Muscle of leg (tissue), 16 donors: ENCODE measurements at places on chromosomes 3 and 15.
A peak's percentile ranks its signal among the peaks of the same experiment; 100 is the strongest.

DNA sequence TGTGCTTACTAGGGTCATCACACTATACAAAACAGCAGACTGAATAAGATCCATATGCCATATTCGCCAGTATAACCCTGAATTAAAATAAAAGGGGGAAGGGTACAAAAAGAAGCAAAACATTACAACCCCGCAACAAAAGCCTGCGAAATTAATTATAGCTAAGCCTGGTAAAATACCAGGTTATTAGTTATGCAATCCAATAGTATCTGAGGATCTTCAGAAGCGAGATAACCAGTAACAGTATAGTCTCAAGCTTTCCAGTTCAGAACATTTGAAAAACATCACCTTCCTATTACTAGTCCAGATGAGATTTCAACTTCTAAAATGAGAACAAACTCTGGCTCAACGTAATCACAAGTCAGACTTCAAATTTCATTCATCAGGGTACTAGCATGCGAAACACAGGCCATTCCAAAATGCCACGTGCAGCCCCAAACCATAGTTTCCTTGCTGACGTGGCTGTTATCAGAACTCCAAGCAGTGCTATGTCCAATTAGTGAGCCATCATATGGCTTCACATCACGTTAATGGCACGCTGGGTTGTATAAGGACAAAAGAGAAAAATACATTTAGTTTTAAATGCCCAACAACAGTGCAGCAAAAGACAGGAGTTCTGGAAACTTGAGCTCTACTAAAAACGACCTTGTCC is 1.1 kb downstream of the SSR3 start:
- DNase-seq: peak; percentile 60
- no peaks in the 10 kb centered on the region for H3K27me3 ChIP-seq
- peak overlapping the region; percentile 84 for H3K4me3 ChIP-seq
- H3K36me3 ChIP-seq: peaks cover 12% of the 10 kb centered on the region

- no peak for DNase-seq
- H3K27me3 ChIP-seq: peaks cover 4% of the 10 kb centered on the region
- no peaks in the 10 kb centered on the region for H3K36me3 ChIP-seq
- H3K4me3 ChIP-seq: no peak overlapping the region
Measured at GRCh38 chr15:97733373-97733772, 227.1 kb upstream of the ARRDC4 start.

- peaks cover 2% of the 10 kb centered on the region for H3K27me3 ChIP-seq
- peaks cover 13% of the 10 kb centered on the region for H3K4me1 ChIP-seq
- H3K36me3 ChIP-seq: no peaks in the 10 kb centered on the region
Measured at GRCh38 chr3:197495999-197496745, 59.6 kb downstream of the BDH1 start.

DNA sequence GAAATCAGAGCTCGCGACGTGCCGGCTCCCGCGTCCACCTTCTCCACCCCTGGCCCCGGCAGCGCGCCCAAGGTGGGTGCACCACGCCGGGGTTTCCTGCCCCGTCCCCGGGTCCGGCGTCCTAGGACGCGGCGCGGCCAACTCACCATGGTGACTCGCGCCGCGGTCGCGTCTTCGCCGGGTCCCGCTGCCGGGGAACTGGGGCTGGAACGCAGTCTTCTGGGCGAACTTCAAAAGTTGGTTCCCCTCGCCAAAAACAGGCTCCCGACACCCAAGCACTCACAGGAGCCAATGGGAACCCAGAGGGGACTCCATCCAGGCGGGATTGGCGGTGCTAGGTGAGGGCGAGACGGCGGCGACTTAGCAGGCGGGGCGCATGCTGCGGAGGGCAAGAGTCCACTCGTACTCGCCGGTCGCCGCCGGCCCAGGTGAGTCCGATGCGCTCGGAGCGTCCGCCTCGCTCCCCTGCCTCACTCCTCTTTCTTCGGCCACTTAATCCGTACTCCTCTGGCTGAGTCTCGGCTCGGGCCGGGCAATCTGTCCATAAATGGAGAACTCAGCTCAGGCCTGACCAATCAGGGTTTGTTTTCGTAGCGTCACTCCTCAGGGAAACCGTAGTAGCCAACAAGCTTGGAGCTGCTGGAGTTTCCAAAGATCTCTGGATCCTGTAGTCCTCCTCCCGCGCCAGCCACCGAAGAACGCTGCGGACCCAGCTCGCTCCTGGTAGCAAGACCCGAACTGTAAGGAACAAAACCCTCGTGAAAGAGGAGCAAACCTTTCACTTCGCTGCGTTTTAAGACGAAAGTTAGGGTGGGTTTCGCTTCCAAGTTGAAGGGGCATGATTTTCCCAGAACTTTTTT is at the start of gene MYO1E:
Gene MYO1E (minus strand): TSS at position 520 of the 860 bp plus-strand sequence. CDS start 371 bp downstream, at position 149.
- H3K27ac ChIP-seq: peak within 1 kb of the TSS; percentile 97
- peaks cover 21% of the 10 kb centered on the region for H3K4me1 ChIP-seq
- DNase-seq: peak; percentile 99
- H3K36me3 ChIP-seq: no peaks in the 10 kb centered on the region

GRCh38 chr15:80484333-80484864 is 80.2 kb downstream of the ARNT2 start:
- DNase-seq: peak; percentile 46
- H3K36me3 ChIP-seq: no peaks in the 10 kb centered on the region
- no peak overlapping the region for H3K27ac ChIP-seq
- H3K27me3 ChIP-seq: no peaks in the 10 kb centered on the region
- peaks cover 36% of the 10 kb centered on the region for H3K4me1 ChIP-seq
- H3K4me3 ChIP-seq: no peak overlapping the region

GRCh38 chr3:15667484-15667883 is 65.9 kb downstream of the BTD start:
- H3K27me3 ChIP-seq: no peaks in the 10 kb centered on the region
- no peak overlapping the region for H3K27ac ChIP-seq
- DNase-seq: no peak
- H3K4me1 ChIP-seq: no peaks in the 10 kb centered on the region
- H3K4me3 ChIP-seq: no peak overlapping the region
- H3K36me3 ChIP-seq: peaks cover 17% of the 10 kb centered on the region

- H3K27ac ChIP-seq: no peak overlapping the region
- H3K4me1 ChIP-seq: no peaks in the 10 kb centered on the region
- H3K27me3 ChIP-seq: no peaks in the 10 kb centered on the region
- no peaks in the 10 kb centered on the region for H3K36me3 ChIP-seq
Measured at GRCh38 chr15:24919446-24919845, 35.3 kb upstream of the SNRPN start.

DNA sequence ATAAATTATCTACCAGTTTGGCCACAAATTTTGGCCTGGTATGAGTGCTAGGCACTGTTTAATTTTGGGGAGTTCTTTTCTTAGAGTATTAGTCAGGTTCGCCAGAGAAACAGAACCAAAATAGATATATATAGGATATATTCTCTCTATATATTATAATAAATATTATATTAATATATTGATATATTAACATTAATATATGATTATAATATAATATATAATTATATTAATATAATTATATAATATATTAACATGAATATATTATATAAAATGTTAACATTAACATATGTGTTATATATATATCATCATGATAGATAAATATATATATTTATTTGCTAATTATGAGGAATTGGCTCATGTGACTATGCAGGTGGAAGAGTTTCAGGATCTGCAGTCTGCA is 137.8 kb upstream of the CHRNA7 start:
- no peaks in the 10 kb centered on the region for H3K4me1 ChIP-seq
- H3K36me3 ChIP-seq: no peaks in the 10 kb centered on the region
- H3K27me3 ChIP-seq: peaks cover 4% of the 10 kb centered on the region
- DNase-seq: no peak
- no peak overlapping the region for H3K27ac ChIP-seq
- H3K4me3 ChIP-seq: no peak overlapping the region

GRCh38 chr3:56314842-56315241 is 153.4 kb downstream of the ERC2 start:
- peak; percentile 81 for DNase-seq
- no peak overlapping the region for H3K4me3 ChIP-seq
- peaks cover 7% of the 10 kb centered on the region for H3K4me1 ChIP-seq
- no peaks in the 10 kb centered on the region for H3K27me3 ChIP-seq

- no peak for DNase-seq
- no peaks in the 10 kb centered on the region for H3K27me3 ChIP-seq
- no peaks in the 10 kb centered on the region for H3K36me3 ChIP-seq
- no peak overlapping the region for H3K4me3 ChIP-seq
- no peaks in the 10 kb centered on the region for H3K4me1 ChIP-seq
- H3K27ac ChIP-seq: no peak overlapping the region
Measured at GRCh38 chr3:44242721-44243120, 1.0 kb downstream of the TOPAZ1 start.

DNA sequence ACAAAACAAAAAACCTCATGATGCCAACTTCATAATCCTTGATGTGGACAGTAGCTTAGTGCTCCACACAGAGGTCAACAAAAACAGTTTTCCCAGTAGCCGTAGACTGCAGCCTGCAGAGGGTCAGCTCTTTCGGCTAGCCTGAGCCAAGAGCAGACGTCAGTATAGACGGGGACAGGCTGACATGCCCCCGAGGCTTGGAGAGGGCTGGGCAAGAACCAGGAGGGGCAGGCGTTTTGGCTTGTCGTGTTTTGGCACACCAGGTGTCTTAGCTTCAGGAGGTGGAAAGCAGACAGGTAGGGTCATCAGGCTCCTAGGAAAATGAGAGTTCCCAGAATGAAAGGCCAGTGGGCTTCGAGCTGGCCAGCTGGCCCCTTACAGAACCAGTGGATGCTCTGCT is 21.8 kb downstream of the CAND2 start:
- peaks cover 2% of the 10 kb centered on the region for H3K4me1 ChIP-seq
- peaks cover 81% of the 10 kb centered on the region for H3K36me3 ChIP-seq
- no peak for DNase-seq
- H3K4me3 ChIP-seq: no peak overlapping the region
- no peaks in the 10 kb centered on the region for H3K27me3 ChIP-seq
- no peak overlapping the region for H3K27ac ChIP-seq

DNA sequence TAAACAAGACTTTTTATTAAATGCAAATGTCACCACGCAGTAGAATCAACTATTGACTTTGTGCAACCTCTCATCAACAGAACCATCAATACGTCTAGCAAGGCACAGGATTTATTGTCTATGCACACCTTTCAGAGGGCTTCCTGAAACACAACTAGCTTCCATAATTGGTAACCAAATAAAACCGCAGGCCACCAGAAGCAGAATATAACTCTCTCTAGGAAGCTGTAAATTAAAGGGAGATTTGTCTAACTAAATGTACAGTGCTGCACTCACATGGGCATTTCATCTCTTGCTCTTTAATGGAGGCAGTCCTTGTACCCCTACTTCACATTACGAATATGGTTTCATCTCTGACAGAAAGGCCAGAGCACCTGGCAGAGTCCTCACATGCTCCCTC is 93.0 kb downstream of the FHIT start:
- no peak overlapping the region for H3K4me3 ChIP-seq
- H3K36me3 ChIP-seq: no peaks in the 10 kb centered on the region
- no peak for DNase-seq
- no peak overlapping the region for H3K27ac ChIP-seq
- H3K4me1 ChIP-seq: peaks cover 2% of the 10 kb centered on the region
- H3K27me3 ChIP-seq: no peaks in the 10 kb centered on the region

GRCh38 chr3:56724676-56725075 is 41.6 kb upstream of the TASOR start:
- H3K4me1 ChIP-seq: no peaks in the 10 kb centered on the region
- no peak overlapping the region for H3K27ac ChIP-seq
- no peak overlapping the region for H3K4me3 ChIP-seq

DNA sequence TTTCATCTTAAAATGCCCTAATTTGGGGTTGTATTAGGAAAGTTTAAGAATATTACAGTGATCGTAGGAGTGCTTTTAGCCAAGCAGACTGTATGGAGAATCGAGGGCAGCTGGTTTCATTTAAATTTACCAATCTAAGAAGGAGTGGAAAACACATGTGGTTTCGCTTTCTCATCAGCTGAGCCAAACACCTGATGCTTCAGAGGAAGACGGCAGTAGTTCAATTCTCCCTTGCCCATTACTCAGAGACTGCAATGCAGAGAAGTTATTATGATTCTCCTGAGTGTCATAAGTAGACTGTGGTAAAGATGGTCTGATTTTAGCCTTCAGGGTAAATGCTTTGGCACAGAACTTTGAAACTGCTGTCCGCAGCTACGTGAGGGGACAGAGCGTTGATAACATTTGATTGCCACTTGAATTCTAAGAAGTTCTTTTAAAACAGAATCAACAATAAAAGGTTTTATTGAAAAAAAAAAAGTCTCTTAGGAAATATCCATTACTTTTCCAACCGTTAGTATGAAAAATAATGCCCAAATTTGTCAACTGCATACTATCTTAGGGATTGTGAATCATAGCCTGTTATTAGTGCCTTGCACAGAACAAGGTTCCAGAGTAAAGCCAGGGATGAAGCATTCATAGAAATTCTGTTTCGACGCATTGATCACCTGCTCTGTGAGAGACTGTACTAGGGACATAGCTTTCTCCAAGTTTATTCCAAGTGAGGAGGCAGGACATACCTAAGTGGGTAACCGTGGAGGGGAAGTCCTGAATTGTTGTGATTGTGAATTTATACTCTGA is 25.6 kb downstream of the LYSMD4 start:
- peaks cover 41% of the 10 kb centered on the region for H3K36me3 ChIP-seq
- peak overlapping the region; percentile 68 for H3K27ac ChIP-seq
- H3K4me1 ChIP-seq: peaks cover 39% of the 10 kb centered on the region
- H3K4me3 ChIP-seq: no peak overlapping the region
- DNase-seq: peak; percentile 92

GRCh38 chr3:177089110-177089509 is 108.2 kb downstream of the TBL1XR1 start:
- H3K27me3 ChIP-seq: no peaks in the 10 kb centered on the region
- peaks cover 4% of the 10 kb centered on the region for H3K36me3 ChIP-seq
- no peak overlapping the region for H3K4me3 ChIP-seq
- no peak overlapping the region for H3K27ac ChIP-seq

DNA sequence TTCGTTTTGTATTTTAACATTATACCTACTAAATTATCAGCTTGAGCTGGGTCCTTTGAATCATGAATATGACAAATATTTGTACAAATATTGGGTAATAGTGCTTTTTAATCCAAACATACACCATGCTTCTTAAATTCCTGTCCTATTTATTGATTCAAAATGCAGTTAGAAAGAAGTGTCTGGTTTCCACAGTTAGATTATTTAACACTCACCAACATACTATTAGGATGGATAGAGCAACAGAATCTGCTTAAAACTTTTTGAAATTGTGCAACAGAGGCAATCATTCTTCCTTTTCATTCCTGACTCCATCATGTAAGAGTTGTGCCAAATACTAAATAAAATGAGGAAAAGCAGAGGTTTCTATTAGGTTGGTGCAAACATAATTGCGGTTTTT is 281.2 kb downstream of the LSAMP start:
- no peaks in the 10 kb centered on the region for H3K36me3 ChIP-seq
- DNase-seq: no peak
- no peaks in the 10 kb centered on the region for H3K27me3 ChIP-seq
- H3K4me3 ChIP-seq: no peak overlapping the region
- H3K27ac ChIP-seq: no peak overlapping the region
- H3K4me1 ChIP-seq: no peaks in the 10 kb centered on the region

GRCh38 chr3:52682016-52682415 is 3.7 kb downstream of the PBRM1 start:
- peaks cover 8% of the 10 kb centered on the region for H3K4me1 ChIP-seq
- H3K4me3 ChIP-seq: no peak overlapping the region
- DNase-seq: peak; percentile 43
- H3K27ac ChIP-seq: no peak overlapping the region
- H3K36me3 ChIP-seq: peaks cover 32% of the 10 kb centered on the region
- H3K27me3 ChIP-seq: no peaks in the 10 kb centered on the region

- no peak overlapping the region for H3K27ac ChIP-seq
- H3K4me3 ChIP-seq: no peak overlapping the region
- no peaks in the 10 kb centered on the region for H3K27me3 ChIP-seq
- DNase-seq: no peak
- no peaks in the 10 kb centered on the region for H3K36me3 ChIP-seq
Measured at GRCh38 chr3:4604693-4605092, 111.5 kb downstream of the ITPR1 start.

GRCh38 chr15:76815421-76815820 is 89.7 kb downstream of the SCAPER start:
- H3K27me3 ChIP-seq: no peaks in the 10 kb centered on the region
- H3K4me1 ChIP-seq: no peaks in the 10 kb centered on the region
- DNase-seq: no peak
- H3K4me3 ChIP-seq: no peak overlapping the region
